ENCODE measurements at places on chromosomes 5 and 9.

GRCh38 chr5:125712397-125712796 is 710.8 kb upstream of the GRAMD2B start:
- DNase-seq, result no peak

GRCh38 chr5:10581867-10582511 is 18.1 kb downstream of the ANKRD33B start:
- DNase-seq, result no peak

GRCh38 chr5:14665101-14665822 is 744 bp downstream of the OTULIN start:
- DNase-seq, result no peak

- DNase-seq, result no peak
These were observed 166.6 kb downstream of the ROR2 start for GRCh38 chr9:91783411-91783810.

- no peak for DNase-seq
These were observed 10.9 kb downstream of the C5orf52 start for GRCh38 chr5:157682257-157682656.
